Aorta (tissue), 5 donors: ENCODE measurements at places on chromosomes 2 and 18. TPM values are rescaled to one million over a fixed set of nuclear protein-coding genes. Genes with fewer than 3 reads are reported as not detected.

HOXD4 gene
- 7.7 TPM for polyA plus RNA-seq

WNT10A gene
- not detected for polyA plus RNA-seq

PRSS56 gene
- not detected for polyA plus RNA-seq

AUP1 gene
- 49.5 TPM for polyA plus RNA-seq

DYNAP gene
- polyA plus RNA-seq = not detected

ME2 gene
- polyA plus RNA-seq = 13.5 TPM

TUBB6 gene
- polyA plus RNA-seq = 137 TPM

SNED1 gene
- polyA plus RNA-seq = 27.3 TPM

REEP1 gene
- 8.8 TPM for polyA plus RNA-seq

VIL1 gene
- polyA plus RNA-seq = 40.3 TPM

IL1B gene
- 1.2 TPM for polyA plus RNA-seq

LOXHD1 gene
- not detected for polyA plus RNA-seq

RBM43 gene
- polyA plus RNA-seq = 10.1 TPM

TMEM182 gene
- 0.56 TPM for polyA plus RNA-seq

PECR gene
- 2.8 TPM for polyA plus RNA-seq

SNTG2 gene
- polyA plus RNA-seq = not detected

MEP1B gene
- not detected for polyA plus RNA-seq

OSBPL6 gene
- 1.3 TPM for polyA plus RNA-seq

TWIST2 gene
- polyA plus RNA-seq = 6.0 TPM

RNF125 gene
- polyA plus RNA-seq = 0.05 TPM

ORC2 gene
- 11.9 TPM for polyA plus RNA-seq

SMYD5 gene
- 4.3 TPM for polyA plus RNA-seq

KCNG3 gene
- polyA plus RNA-seq = not detected

CWC22 gene
- polyA plus RNA-seq = 13.4 TPM

SEMA4F gene
- polyA plus RNA-seq = 1.4 TPM

LHCGR gene
- not detected for polyA plus RNA-seq

ZNF519 gene
- 2.6 TPM for polyA plus RNA-seq

ADAM23 gene
- 1.5 TPM for polyA plus RNA-seq

LRP2 gene
- polyA plus RNA-seq = not detected

CTAGE1 gene
- not detected for polyA plus RNA-seq

PPP3R1 gene
- 22.5 TPM for polyA plus RNA-seq

YES1 gene
- 26.5 TPM for polyA plus RNA-seq

CYP1B1 gene
- 7.3 TPM for polyA plus RNA-seq

SLC66A3 gene
- 47.5 TPM for polyA plus RNA-seq

OSR1 gene
- 13.1 TPM for polyA plus RNA-seq

LONRF2 gene
- 0.43 TPM for polyA plus RNA-seq

SCN3A gene
- polyA plus RNA-seq = 0.08 TPM

GKN1 gene
- polyA plus RNA-seq = 2.3 TPM

ST6GAL2 gene
- polyA plus RNA-seq = 7.0 TPM

TFCP2L1 gene
- 0.03 TPM for polyA plus RNA-seq
